ENCODE measurements at places on chromosomes 5 and 9. TPM values are rescaled to one million over a fixed set of nuclear protein-coding genes. Genes with fewer than 3 reads are reported as not detected.

FOXD4 gene
- 0.22 TPM for total RNA-seq

ICE1 gene
- total RNA-seq = 19.1 TPM

GRCh38 chr9:98373609-98374008, 118.2 kb upstream of the TBC1D2 start:
- no peak for ATAC-seq
- H3K27ac ChIP-seq = no peak overlapping the region
- no peaks in the 10 kb centered on the region for H3K4me1 ChIP-seq
- H3K4me3 ChIP-seq = no peak overlapping the region

ZNF366 gene
- not detected for total RNA-seq

DNA sequence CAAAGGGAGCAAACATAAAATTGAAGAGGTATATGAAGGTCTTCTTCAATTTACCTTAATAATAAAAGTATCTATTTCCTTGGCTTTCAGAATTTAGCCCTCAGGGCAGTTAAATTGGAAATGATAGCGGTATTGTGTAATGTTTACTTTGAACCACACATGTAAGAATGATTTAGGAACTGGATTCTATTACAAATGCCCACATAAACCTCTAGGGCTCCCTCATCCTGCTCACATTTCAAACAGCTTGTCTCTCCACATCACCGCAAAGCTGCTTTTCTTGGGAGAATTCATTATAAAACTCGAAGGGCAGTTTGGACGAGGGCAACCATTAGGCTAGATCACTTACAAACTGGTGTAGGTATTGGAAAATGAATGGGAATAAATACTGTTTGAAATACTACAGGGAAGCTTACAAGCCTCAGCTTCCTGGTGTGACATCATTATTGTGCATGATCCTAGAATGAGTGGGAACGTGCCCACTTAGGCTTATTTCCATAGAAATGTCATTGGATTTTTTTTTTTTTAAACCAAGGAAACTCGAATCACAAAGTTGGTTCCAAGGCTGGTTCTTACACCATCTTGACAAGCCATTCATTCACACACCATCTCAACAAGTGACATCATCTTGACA, 47.3 kb downstream of the MTRR start:
- ATAC-seq = no peak
- H3K27me3 ChIP-seq = peaks cover 9% of the 10 kb centered on the region
- no peak overlapping the region for H3K4me3 ChIP-seq
- no peaks in the 10 kb centered on the region for H3K4me1 ChIP-seq
- H3K36me3 ChIP-seq = no peaks in the 10 kb centered on the region
- no peak overlapping the region for H3K27ac ChIP-seq

DNA sequence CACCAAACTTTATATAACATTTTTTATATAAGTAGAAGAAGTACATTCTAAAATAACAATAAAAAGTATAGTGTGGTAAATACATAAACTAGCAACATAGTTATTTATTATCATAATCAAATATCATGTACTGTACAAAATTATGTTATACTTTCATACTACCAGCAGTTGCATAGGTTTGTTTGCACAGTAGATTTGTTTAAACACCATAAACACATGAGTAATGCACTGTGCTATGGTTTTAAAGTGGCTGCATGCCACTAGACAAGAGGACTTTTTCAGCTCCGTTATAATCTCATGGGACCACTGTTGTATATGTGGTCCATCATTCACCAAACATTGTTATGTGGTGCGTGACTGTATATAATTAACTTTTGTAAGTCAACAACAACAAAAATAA, 137.6 kb downstream of the DRD1 start:
- H3K27ac ChIP-seq = no peak overlapping the region
- H3K4me1 ChIP-seq = no peaks in the 10 kb centered on the region
- no peaks in the 10 kb centered on the region for H3K36me3 ChIP-seq
- peaks cover 17% of the 10 kb centered on the region for H3K27me3 ChIP-seq

PCAT7 gene
- not detected for total RNA-seq

GRCh38 chr5:16787278-16787677, 148.8 kb downstream of the MYO10 start:
- H3K4me1 ChIP-seq = peaks cover 25% of the 10 kb centered on the region
- ATAC-seq = no peak
- H3K36me3 ChIP-seq = no peaks in the 10 kb centered on the region
- no peak overlapping the region for H3K27ac ChIP-seq
- H3K27me3 ChIP-seq = peaks cover 22% of the 10 kb centered on the region

NTRK2 gene
- 9.6 TPM for total RNA-seq

DNA sequence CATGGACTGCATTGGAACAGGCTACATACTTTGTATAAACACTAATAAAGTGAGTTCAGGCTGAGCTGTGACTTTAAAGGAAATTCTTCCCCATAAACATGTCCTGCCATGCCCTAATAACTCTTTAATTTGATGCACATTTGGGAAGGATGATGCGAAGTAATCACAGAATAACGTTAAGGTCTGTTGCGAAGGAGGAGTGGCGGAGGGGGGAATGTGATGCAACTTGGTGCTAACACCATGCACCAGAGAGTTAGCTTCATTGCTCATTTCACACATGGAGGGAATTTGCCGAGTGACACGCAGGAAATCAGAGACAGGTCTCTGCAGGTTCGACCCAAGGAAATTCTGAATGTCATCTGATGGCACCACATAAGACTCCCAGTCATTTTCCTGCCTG, 32.9 kb downstream of the SLIT3 start:
- H3K36me3 ChIP-seq = no peaks in the 10 kb centered on the region
- no peak for ATAC-seq
- H3K27ac ChIP-seq = no peak overlapping the region

IRX4 gene
- not detected for total RNA-seq

- H3K36me3 ChIP-seq = no peaks in the 10 kb centered on the region
- H3K27ac ChIP-seq = no peak overlapping the region
- H3K4me1 ChIP-seq = no peaks in the 10 kb centered on the region
- no peaks in the 10 kb centered on the region for H3K27me3 ChIP-seq
Observed at GRCh38 chr5:81517462-81517861, 123.5 kb upstream of the ACOT12 start.

KCNMB1 gene
- total RNA-seq = not detected

All from activated T-helper 17 cell treated with anti-CD3 and anti-CD28 coated beads, Interleukin-2, amount 50 U/mL, for 72 hours (primary cell).